ENCODE measurements at places on chromosomes 1 and 21.

DNA sequence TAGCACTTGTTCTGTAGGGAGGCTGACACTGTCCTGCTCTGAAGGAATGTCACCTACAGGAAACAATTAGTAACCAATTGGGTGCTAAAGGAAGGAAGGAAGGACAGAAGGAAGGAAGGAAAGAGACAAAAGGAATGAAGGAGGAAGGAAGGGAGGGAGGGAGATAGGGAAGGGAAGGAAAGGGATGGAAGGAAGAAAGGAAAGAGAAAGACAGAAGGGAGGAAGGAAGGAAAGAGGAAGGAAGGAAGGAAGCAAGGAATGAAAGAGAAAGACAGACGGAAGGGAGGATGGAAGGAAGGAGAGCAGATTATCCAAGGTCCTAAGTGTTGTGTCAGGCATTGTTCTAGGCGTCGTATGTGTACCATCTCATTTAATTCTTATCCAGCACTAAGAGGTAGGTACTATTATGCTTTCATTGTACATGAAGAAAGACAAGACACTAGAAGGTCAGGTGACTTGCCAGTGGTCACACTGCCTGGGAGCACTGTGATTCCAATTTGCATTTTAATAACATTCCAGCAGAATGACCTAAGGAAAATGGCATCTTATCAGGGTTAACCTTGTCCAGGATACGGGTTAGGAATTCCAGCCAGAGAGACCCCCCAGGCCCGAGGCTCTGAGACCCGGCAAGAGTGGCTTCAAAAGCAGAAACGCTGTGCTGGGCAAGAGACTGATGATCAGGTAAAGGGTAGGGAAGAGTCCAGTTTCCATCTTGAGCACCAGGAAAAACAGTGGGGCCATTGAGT is 29.6 kb downstream of the CLIC6 start:
- DNase-seq = no peak

- DNase-seq = no peak
Observed at GRCh38 chr21:31961704-31962103, 88.9 kb downstream of the HUNK start.

- DNase-seq = no peak
Observed at GRCh38 chr1:51061231-51061918, 40.7 kb upstream of the C1orf185 start.

GRCh38 chr1:90074970-90075391 is 80.1 kb downstream of the ZNF326 start:
- no peak for DNase-seq

DNA sequence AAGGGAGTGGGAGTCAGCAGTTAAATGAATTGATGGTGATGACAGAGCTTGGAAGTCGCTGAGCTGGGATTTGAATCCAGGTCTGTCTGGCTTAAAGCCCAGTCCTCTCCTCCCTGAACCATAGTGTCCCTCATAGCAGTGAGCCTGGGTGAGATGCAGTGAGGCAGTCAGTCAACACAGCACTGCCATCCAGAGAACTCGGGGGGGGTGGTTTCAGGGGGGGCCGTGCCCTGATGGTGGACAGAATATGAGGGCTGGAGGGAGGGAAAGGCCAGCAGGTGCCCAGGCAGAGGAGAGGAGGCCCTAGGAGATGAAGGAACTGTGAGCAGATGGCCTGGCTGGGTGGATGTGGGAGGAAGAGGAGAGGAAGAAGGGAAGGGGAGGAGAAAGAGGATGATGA is 405.6 kb downstream of the PTPRU start:
- no peak for DNase-seq

GRCh38 chr1:150775276-150775675 is 9.7 kb upstream of the CTSS start:
- DNase-seq = no peak

DNA sequence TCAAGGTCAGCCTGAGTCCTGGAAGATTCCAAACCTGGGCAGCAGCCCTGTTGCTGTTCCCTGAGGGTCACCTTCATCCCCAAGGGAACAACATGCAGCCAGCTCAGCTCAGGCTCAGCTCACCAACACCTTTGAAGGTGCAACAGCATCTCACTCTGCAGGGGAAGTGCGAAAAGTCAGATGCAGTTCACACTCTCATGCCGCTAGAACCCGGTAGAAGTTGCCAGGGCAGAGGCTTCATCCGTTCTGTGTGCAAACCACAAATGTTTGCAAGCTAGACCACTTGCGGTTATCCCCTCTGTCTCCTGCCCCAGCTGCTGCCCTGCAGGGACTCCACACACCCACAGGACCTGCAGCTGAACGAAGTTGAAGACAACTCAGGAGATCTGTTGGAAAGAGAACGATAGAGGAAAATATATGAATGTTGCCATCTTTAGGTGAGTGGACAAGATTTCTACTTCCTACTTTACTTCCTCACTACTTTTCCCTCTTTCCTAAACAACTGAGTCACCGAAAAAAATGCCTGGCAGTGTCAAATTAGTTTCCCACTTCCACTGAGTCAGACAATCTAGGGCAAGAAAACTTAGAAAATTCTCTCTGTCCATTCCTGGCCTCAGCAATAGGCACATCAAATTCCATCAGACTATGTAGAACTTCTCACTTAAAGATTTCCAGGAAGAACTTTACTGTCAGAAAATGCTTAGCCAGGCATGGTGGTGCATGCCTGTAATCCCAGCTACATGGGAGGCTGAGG is 1.8 kb upstream of the FCRL6 start:
- no peak for DNase-seq

DNA sequence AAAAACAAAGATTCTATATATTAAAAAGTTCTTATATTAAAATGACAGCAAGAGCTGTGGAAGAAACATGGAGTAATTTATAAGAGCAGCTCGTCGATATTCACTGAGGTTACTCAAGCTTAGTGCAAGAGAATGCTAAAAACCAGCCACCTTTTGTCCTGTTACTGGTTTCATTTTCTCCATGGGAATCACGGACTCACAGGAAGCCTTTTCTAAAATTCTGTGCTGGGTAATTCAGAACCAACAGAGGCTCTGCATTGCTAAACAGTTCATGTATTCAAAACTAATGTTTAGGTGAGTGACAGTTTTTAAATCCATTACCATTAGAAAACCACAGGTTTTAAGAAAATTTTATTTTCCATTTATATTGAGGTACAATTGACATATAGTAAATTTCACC is 147.8 kb upstream of the MAP1LC3C start:
- DNase-seq = no peak

- peak; percentile 22 for DNase-seq
Observed at GRCh38 chr1:239353536-239353935, 32.8 kb upstream of the CHRM3 start.

DNA sequence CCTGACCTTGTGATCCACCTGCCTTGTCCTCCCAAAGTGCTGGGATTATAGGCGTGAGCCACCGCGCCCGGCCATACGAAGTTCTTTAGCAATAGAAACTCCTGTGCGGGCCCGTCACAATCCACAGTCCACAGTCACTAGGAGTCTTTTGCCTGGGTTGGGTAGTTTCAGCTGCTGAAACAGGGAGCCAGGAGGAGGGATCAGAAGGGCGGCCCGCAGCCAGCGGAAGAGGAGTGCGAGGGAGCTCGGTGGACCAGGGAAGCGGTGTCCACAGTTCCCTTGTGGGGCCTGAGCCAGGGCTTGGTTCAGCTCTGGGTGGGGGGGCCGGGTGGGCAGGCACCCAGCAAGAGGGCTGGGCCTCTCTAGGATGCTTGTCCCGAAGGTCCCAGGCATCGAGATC is 17.9 kb upstream of the HSPG2 start:
- no peak for DNase-seq

DNA sequence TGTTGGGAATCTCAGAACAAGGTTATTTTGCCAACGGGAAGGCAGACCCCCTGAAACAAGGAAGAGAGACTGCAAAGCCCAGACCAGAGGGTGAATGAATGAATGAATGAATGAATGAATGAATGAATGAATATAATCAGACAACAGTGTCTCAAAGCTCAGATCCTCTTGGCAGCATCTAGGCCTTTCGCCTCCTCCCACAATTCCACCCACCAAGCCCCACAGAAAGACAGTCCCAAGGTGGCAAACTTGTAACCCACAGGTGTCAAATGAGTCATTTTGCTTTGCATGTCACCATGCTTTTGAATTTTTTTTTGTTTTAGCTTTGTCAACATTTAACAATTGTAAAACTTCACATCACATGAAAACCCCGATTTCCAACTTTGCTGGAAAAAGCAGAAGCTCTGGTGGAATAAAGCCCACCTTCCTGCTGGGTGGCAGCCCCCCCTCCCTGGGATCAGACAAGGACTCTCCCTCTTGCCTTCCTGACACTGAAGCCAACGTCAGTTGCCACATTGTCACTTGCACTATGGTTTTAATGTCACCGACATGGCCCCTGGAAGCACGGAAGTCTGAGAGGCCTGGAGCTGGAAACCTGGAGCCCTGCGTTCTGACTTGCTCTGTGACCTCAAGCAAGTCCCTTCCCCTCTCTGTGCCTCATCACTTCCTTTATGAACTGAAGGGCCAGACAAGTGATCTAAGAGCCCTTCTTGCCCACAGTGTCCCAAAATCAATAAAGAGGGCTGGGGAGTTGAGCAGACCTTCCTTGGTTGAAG is 134.6 kb upstream of the RUNX3 start:
- no peak for DNase-seq

- DNase-seq = no peak
Observed at GRCh38 chr1:221263831-221264767, 384.9 kb downstream of the HLX start.

- DNase-seq = no peak
Observed at GRCh38 chr1:182376936-182377574, 14.5 kb downstream of the GLUL start.

DNA sequence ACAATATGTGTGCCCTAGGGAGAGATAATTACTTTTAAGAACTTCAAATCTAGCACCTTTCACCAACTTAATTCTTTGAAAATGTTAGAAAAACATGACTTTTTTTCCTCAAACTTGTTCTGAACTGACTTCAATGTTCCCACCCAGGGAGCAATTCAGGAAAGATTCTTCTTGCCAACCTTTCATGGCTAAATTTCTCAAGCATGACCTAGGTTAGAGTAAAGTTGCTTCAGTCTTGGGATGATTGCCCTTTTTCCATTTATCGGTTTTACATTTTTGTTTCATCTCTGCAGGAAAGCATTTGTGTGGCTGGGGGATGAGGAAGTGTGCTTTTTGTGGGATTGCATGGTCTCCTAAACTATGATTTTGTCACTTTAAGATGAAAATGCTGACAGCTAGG is 647.7 kb downstream of the LTN1 start:
- no peak for DNase-seq

- DNase-seq = no peak
Observed at GRCh38 chr1:27297903-27298302, 24.1 kb upstream of the TMEM222 start.

- DNase-seq = peak; percentile 69
Observed at GRCh38 chr1:84997667-84998600, 1.0 kb upstream of the MCOLN2 start.

Measured in right kidney (tissue), 9 donors.